ENCODE measurements at places on chromosomes 4 and X.

GRCh38 chr4:23423540-23423939 is 466.3 kb downstream of the PPARGC1A start:
- DNase-seq = no peak

- no peak for DNase-seq
Observed at GRCh38 chrX:24676403-24677024, 17.2 kb upstream of the POLA1 start.

- no peak for DNase-seq
Observed at GRCh38 chrX:20435913-20436312, 169.2 kb upstream of the RPS6KA3 start.

- DNase-seq = no peak
Observed at GRCh38 chrX:13894888-13895565, 78.1 kb upstream of the GPM6B start.

- no peak for DNase-seq
Observed at GRCh38 chr4:188732131-188732530, 592.9 kb downstream of the TRIML1 start.

GRCh38 chrX:65600106-65600505 is 65.5 kb upstream of the LAS1L start:
- DNase-seq = no peak

GRCh38 chr4:141121768-141122454 is 11.4 kb downstream of the RNF150 start:
- DNase-seq = no peak

DNA sequence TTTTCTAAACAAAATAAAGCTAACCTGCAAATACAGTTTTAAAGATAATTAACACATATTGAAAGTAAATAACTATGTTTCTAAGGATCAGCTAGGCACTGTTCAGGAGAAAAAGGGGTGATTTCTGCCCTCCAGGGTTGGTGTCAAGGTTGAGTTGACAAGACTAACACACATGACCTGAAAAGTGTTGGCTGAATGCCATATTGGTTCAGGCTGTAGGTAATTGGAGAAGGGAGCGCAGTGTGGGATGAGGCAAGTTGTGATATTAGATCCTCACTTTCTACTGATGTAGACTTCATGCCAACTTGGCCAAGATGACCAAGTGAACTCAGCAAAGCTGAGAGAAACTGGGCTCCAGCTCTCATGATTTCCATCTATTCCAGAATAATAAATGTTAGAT is 42.2 kb downstream of the PPM1K start:
- no peak for DNase-seq

GRCh38 chrX:131747173-131747572 is 203.3 kb downstream of the OR13H1 start:
- no peak for DNase-seq

GRCh38 chrX:150621652-150622051 is 53.2 kb downstream of the MTM1 start:
- no peak for DNase-seq

- DNase-seq = no peak
Observed at GRCh38 chrX:110941906-110942305, 146.3 kb upstream of the CHRDL1 start.

DNA sequence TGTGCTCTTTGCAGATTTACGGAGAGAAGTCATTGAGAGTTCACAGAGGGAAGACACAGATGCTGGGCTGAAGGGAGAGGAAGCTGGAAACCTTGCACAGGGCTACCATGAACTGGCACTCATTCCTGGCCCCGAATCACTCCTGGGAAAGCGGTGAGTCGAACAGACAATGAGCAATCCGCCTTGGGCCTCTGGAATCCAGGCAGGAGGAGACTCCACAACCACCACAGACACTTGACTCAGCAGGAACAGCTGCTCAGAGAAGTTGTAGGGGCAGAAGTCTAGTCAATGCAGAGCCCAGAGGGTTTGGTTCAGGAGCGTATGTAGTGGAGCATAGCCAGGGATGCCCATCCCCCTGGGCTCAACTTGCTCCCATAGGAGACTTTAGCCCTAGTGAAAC is 62.8 kb upstream of the GRIA3 start:
- DNase-seq = no peak

DNA sequence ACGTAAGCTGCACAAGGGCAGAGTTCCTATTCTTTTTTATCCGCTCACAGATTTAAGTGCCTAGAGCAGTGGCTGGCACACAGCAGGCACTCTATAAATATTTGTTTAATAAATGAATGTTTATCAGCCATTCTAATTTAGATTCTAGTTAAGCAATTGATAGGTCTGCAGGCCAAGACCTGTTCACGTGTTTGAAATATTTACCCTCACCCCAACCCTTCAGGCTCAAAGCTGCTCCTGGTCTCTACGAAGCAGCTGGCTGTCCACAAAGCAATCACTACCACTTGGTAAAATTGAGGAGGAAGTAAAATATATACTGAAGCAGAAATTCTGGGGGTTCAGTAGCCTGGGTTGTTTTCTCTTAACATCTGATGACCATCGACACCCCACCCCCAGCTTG is 158.1 kb downstream of the MGST2 start:
- DNase-seq = no peak

GRCh38 chrX:49003696-49004095 is 1.6 kb upstream of the GRIPAP1 start:
- no peak for DNase-seq

GRCh38 chrX:642436-643240 is 12.0 kb downstream of the SHOX start:
- DNase-seq = no peak

DNA sequence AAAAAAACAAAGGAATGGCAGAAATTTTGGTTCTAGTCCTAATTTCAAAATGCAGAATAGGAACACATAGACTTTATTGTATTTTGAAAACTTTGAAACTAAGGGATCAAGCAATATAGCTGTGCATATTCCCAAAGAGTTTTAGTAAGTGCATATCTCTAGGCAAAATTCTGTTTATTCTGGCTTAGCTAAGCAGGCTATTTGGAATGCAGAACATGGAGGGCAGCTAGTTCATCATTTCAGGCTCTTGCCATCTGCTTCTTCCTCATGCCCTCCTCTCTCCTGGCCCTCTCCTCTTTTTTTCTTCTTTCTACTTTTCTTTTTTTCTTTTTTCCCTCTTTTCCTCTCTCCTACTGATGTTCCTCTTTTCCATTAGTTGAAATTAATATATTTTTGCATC is 12.0 kb upstream of the IL13RA2 start:
- DNase-seq = no peak

DNA sequence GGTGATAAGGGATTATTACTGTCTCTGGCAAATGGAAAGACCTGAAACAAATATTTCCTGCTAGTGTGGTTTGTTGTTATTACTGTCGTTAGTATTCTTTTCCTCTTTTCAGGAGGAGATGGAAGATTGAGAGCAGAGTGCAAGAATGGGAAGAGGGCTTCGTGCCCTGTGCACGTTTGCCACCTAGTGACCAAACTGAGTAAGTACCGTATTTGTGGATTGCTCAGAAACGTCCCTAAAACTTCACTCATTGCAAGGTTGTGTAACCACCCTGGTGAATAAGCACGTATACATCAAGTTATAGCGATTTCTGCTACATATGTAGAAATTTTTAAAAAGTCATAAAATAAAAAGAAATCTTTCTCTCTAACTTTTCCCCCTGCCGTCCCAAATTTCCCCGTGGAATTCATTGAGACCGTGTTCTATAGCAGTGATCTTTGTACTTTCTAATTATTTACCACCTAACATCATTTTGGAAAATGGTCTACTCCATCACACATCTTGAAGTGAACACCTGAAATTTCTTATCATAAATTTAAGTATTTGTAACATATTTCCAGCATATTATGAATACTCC is 24.3 kb downstream of the LINC00632 start:
- no peak for DNase-seq

DNA sequence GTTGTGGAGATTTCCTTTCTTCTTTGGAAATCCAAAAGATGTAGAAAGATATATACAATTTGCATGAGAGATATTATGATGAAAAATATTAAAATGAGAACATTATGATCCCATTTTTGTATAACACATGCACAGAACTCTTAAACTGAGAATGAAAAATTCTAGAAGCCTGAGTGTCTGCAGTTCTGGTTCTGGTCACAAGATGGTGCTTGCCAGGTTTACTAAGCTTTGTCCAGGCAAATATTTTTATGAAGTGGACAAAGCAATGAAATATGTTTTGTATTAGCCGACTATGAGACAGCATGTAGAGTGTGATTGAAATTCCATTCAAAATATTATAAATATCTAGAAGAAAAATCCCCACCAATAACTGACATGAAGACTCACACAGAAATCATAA is 2.2 kb downstream of the PWWP3B start:
- no peak for DNase-seq

- no peak for DNase-seq
Observed at GRCh38 chrX:123340696-123341095, 156.6 kb downstream of the GRIA3 start.

- DNase-seq = no peak
Observed at GRCh38 chr4:121057466-121057922, 14.8 kb downstream of the NDNF start.

GRCh38 chr4:111499291-111499690 is 646.0 kb upstream of the FAM241A start:
- DNase-seq = no peak

GRCh38 chrX:149205081-149205480 is 300.0 kb downstream of the IDS start:
- no peak for DNase-seq

DNA sequence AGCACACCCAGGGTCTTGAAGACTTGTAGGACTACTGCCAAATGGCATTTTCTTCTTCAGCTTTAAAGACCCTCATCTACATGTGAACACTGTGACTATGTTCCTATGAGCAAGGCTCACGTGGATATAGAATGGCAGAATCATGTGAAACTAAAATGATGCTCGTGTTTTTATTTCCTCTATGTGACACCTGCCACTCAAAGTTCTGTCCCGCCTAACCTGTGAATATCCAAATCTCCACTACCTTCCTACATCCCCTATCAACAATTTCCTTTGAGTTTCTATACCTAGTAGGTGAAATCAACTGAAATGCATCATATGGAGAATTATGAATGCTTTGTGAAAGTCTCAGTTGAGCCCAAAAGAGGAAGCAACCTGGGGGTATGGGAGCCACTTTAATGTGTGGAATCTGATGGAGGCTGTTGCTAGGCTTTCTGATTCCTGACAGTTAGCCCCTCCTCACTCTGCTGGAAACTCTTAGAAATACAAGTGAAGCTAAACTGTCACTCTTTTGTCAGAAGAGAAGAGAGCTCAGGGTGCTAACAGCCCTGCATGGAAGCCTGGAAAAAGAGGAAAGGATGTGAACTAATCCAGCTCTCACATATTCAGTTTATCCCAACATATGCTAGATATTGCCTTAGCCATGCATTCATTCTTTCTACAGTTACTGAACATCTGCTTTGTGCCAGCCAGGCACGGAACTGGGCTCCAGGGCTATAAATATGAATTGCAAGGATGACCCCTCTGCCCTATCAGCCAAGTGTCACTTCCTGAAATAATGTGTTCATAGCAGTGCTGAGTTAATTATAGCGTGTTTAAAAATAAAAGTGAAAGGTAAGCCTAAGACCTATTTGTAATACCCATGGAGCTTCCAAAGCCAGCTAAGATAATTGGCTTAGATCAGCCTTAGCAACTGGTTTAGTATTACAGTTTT is 11.0 kb downstream of the LHFPL1 start:
- no peak for DNase-seq

DNA sequence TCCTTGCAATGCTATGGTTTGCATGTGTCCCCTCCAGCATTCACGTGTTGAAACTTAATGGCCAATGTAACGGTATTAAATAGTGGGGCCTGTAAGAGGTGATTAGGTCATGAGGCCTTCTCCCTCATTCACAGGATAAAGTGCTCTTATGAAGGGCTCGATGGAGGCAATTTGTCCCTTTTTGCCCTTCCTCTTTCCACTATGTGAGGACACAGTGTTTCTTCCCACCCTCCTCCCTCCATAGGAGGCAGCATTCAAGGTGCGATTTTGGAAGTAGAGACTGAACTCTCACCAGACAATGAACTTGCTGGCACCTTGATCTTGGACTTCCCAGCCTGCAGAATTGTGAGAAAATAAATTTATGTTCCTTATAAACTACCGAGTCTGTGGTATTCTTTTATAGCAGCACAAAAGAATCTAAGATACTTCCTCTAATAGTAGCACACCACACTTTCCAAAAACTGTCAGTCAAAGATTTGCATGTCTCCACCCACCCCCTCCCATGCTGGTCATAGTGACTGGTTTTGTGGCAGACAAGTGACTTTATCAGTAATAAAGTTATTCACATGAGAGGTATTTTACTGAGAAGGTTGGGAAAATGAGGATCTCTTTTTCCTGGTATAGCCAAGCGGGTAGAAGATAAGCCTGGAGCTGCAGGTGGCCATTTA is 113.5 kb upstream of the TTC29 start:
- no peak for DNase-seq

DNA sequence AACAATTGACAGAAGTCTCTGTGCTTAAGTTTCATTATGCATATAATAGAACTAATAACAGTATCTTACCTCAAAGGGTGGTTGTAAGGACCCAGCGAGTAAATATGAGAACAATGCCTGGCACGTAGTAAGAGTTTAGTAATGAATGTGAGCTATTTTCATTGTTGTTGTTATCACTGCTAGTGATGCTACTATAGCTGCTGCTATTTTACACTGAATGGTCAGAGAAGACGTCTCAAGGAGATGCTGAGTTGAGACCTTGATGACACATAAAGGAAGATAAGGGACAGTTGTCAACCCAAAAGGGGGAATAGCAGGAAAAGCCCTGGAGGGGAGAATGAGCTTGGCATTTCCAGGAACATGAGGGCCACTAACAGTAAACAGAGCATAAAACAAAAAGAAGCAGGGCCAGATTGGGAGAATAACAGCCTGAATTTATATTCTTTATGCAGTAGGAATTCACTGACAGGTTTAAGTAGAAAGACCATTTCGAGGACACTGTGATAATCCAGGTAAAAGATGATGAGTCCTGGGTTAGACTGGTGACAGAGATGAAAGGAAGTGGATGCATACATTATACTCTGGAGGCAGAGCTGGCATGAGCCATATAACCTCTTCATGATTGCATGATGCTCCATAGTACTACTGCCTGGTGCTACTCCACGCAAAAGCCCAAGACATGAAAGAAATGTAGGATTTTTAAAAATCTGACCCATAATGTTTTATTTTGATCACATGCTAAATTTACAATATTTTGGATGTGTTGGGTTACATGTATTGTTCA is 23.1 kb downstream of the ATP8A1 start:
- no peak for DNase-seq

DNA sequence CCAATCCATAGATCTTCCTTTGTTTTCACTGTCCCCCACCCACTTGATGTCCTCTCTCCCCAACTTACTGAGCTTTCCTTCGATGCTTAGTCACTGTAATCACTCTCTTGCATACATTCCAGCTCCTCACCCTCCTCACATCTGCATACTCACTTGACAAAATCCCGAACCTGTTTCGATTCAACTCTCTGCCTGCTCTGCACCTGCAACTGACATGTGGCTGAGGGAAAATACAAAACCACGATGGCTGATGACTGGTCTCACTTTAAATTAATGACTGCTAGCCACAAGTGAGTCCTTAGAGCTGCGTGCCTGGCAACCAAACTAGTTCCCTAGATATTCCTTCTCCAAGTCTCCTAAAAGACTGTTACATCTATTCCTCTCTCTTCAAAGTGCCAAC is 70.4 kb upstream of the FHL1 start:
- no peak for DNase-seq
